ENCODE measurements at places on chromosomes 1 and 21.

DNA sequence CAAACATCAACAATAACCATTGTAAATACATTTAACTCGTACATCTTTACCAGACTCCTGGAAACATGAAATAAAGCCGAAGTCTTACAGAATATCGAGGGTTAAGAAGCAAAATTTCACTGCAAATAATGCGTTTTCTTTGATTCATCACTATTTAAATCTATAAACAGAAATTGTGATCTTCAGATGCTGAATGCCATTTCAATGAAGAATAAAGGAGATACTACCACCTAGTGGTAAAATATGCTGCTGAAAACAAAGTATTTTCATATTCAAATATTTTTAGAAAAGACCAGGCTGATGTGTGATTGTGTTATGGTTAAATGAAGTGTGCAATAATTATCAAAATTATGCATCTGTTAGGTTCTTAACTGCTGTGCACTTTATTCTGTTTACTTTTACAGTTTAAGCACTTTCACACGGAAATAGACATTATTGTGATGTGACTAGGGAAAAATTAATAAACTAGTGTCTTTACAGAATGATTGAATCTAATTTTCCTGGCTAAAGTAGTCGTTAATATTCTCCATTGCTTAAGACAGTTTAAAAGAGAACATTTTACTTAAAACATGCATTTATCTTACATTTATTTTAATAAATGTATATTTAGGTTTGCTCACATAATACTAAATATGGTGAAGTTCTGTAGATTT lies 1093.1 kb downstream of the MRPL39 start:
- DNase-seq, result no peak

- DNase-seq, result peak; percentile 38
These were observed 905 bp downstream of the LIX1L start for GRCh38 chr1:145956781-145957442.

DNA sequence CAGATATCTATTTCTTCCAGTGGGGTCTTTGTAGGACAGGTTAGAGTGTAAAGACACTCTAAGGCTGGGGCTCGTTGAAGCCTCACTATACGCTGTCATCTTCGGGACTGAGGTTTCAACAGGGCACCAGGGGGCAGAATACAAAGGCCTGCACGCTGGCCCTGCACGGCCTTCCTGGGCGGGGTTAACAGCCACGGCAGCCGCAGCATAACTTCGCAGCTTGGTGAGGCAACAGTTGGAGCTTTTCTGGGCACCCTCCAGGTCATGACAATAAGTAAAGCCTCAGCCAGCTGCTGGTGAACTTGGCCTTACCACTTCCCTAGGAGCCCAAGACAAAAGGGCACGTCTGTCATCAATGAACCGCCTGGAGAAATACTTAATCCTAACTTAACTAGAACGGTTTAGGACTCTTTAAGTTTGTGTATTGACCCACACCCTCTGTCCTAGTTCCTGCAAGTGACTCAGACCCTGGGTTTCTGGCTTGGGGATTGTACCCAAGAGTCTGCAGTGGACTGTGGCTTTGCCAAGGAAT lies 2.3 kb upstream of the RUNX1 start:
- DNase-seq, result peak; percentile 89

DNA sequence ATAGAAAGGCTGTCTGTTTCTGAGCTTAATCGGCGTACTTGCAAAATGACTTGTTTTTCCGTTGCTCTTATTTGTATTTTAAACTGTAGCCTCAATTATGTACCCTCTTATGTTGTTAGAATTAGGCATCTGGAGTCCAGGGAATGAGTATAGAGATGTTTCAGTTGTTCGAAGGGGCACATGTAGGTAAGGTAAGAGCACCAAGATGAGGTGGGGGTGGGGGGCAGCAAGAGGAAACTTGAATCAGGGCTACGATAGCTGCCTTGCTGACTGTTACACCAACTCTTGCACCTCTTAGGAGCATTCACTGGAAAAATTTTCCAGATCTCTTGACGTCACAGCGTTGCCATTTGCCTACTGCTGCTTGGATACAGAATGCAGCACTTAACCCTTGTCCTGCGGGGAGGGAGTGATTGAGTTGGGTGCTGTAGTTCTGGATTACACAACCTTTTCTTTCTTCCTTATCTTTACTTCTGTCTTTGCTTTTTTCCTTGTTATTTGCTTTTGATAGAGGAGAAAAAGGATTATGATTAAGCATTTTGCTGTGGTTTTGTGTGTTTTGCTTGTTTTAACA lies 3.2 kb downstream of the ATP1B1 start:
- DNase-seq, result no peak

DNA sequence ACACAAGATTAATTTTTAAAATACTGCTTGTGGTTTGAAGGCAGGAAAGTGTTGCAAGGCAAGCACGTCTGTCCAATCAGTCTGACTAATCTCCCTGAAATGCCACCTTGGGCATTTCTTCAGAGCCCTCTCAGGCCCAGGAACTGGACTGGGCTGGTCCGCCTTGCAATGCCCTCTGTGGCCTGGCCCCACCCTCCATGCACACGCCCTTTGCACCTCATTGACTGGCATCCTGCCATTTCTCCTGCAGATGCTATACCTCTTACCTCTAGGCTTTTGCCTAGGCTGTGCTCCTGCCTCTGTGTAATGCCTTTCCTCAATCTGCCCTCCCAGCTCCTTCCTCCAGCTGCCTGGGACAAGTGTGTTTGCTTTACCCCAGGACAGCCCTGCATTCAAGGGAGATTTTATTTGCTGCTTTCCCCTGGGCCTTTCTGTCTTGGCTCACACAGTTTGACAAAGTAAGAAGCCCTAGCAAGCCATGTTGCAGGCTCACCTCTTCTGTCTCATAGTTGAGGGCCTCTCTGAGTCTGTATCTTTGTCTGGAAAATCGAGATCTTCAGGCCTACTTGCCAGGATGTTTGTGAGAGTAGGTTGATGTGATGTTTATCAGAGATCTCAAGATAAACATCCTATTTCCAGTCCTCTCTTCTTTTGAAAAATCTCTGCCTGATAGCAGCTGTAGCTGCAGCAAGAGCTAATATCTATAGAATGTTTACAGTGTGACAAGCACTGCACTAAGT lies 149.2 kb upstream of the JUN start:
- no peak for DNase-seq

GRCh38 chr1:39001516-39002421 lies 10.7 kb downstream of the AKIRIN1 start:
- DNase-seq, result no peak

GRCh38 chr1:150093805-150094204 lies 26.2 kb downstream of the VPS45 start:
- DNase-seq, result no peak

DNA sequence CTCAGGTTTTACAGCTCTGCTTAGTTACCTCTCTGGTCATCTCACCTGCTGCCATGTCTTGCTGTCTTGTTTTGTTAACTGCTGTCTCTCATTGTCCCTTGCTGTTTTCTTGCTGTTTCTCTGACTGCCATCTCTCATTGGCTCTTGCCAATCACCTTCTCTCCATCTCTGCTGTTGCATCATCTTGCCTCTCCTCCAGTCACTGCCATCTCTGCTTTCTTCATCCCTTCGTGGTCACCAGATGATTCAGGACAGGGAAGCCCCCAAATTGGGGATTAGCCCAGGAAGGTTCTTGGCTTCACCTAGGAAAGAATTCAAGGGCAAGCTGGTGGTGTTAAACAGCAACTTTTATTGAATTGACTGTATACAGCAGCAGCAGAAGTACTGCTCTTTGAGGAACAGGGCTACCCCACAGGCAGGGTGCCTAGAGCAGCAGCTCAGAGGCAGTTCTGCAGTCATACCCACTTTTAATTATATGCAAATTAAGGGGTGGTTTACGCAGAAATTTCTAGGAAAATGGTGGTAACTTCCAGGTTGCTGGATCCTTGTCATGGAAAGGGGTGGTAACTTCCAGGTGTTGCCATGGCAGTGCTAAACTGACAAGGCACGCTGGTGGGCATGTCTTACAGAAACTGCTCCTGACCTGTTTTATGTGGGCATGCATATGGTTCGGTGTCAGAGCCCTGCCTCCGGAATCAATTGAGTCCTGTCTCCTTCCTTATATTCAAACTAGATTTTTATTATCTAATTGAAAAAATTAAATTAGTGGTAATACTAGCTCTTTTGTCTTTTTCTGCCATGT lies 33.4 kb downstream of the SUCO start:
- DNase-seq, result no peak

- no peak for DNase-seq
These were observed 372.9 kb upstream of the RUNX1 start for GRCh38 chr21:35422011-35422410.

GRCh38 chr1:33099290-33100118 lies 18.6 kb downstream of the AZIN2 start:
- DNase-seq, result peak; percentile 89

DNA sequence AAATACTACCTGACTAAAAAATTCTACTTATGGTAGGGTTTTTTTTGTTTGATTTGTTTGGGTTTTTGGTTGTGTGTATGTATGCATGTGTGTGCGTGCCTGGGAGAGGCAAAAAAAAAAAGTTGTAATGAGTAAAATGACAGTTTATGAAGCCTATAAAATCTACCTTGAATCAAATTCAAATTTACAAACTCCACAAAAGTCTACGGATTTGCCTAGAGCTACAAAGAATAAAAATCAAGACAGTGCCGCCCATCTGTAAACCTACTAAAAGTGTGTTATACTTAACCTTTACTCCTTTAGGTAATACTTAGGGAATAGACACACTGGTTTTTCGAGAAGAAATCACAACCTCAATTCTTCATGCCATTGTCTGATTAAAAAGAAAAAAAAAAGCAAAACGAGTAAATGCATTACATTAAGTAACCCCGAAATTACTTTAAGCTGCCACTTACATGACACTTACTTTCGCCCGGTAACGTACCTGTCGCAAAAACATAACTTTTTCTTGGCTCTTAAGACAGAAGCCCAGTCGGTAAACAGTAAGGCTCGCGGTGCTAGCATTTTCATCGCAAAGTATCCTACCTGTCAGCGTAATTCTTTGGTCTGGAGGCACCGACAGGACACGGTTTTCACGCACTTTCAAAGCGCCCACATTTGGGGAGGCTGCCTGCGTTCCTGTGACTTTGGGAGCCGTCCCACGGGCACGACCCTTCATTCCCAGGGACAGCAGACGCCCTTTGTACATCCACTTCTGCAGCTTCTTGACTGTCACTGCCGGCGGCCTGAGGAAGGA lies 951 bp downstream of the SYDE2 start:
- no peak for DNase-seq

GRCh38 chr1:205270764-205271163 lies 43.0 kb downstream of the TMCC2 start:
- DNase-seq, result no peak

DNA sequence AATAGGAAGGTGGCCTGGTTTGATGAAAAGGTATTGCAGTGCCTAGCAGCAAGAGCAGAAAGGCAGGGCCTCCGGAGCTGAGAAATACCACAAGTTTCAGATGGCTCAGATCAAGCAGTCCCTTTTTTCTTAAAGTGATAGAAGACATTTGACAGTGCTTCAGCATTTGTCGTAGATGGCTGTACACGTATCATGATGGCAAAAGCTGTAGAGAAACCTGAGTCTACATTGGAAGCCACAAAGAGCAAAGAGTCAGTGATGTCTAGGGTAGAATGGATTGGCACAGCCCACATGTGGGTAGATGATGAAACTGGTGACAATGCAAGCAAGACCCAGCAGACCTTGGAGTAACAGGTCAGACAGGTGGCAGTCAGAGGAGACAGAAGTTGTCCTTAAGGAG lies 101.3 kb upstream of the ARTN start:
- peak; percentile 28 for DNase-seq

GRCh38 chr1:202227053-202227672 lies 33.6 kb downstream of the LGR6 start:
- peak; percentile 31 for DNase-seq

- DNase-seq, result no peak
These were observed 56.7 kb upstream of the B3GALT5 start for GRCh38 chr21:39555911-39556590.

DNA sequence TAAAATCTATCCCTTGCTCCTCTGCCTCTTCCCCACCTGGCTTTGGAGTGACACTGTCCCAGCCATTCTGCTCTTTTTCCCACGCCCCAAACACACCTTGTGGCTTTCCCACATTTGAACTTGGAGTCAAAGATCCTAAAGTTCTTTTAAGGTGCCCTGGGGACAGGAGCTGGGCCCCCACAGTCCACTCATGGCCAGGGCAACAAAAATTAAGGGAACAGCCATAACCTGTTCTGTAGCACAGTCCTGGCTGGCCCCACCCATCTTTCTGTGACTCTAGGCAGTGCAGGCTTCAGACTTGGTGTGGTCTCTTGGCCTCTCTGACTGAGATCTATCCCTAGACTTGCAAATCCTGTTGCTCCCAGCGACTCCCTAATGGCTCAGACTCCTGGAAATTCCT lies 143.0 kb upstream of the MAGI3 start:
- DNase-seq, result no peak

GRCh38 chr1:199956005-199956404 lies 71.5 kb upstream of the NR5A2 start:
- no peak for DNase-seq

DNA sequence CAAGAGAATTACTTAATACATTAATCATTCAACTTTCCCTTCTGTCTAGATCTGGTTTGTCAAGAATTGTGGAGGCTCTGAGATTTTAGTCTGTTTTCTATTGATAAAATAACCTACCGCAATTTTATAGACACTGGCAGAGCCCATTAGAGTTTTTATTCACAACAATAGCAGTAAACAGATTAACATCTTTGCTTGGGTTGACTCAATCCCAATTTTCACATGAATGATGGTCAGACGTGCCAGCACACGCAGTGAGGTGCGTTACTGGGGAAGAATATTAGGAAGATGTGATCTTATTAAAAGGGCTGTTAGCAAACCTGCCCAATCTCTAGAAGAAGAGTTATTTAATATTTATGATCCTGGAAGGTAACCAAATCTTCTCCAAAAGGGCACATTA lies 736.6 kb downstream of the MRPL39 start:
- DNase-seq, result no peak

GRCh38 chr1:217097819-217098218 lies 374.6 kb upstream of the ESRRG start:
- no peak for DNase-seq

- DNase-seq, result no peak
These were observed 122.3 kb downstream of the TGFB2 start for GRCh38 chr1:218467101-218468072.

DNA sequence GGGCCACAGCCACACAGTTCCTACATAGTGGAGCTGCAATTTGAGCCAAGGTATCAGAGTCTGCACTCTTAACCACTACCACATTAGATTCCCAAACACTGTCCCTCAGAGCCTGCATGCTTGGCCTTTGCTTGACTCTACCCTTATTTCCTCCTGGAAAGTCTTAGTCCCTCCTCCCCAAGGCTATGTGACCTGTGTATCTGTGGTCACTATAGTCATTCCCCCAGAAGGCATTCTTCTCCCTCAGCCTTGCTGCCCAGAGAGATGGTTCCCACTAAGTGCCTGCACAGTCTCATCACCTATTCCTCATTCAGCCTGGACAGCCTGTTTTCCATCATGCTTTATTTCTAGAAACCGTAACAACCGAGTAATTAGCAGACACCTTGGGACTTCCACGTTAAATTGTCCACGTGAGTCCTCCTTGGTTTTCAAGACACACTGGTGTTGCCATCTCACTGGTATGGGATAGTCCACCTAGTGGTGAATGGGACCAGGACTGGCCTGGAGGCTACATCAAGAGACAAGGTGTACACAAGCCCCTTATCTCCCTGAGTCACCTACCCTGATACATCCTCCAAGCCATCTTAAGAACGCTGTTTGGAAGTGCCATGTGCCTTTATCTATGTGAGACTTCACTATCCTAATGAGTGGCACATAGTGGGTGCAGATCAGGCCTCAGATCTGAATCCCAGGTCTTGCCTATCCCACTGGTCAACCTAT lies 3.8 kb upstream of the ZNF648 start:
- no peak for DNase-seq

- no peak for DNase-seq
These were observed 159.1 kb downstream of the NFIA start for GRCh38 chr1:61241411-61241838.

Measured in activated naive CD4-positive, alpha-beta T cell treated with anti-CD3 and anti-CD28 coated beads, Interleukin-2, amount 10 ng/mL, durations not matched to agents 7 days and 5 days (primary cell).